ENCODE measurements at places on chromosomes 7 and 10. TPM values are rescaled to one million over a fixed set of nuclear protein-coding genes. Genes with fewer than 3 reads are reported as not detected.

- no peak for DNase-seq
- H3K27me3 ChIP-seq = no peaks in the 10 kb centered on the region
- no peaks in the 10 kb centered on the region for H3K36me3 ChIP-seq
Measured at GRCh38 chr10:43417950-43418768, 9.2 kb upstream of the HNRNPF start.

The ZNF853 gene
- total RNA-seq = 5.4 TPM

- DNase-seq = no peak
- peaks cover 7% of the 10 kb centered on the region for H3K4me1 ChIP-seq
- no peaks in the 10 kb centered on the region for H3K36me3 ChIP-seq
- H3K4me3 ChIP-seq = peak overlapping the region; percentile 77
Measured at GRCh38 chr10:96585736-96586418, 935 bp downstream of the TM9SF3 start.

- H3K4me3 ChIP-seq = no peak overlapping the region
- no peaks in the 10 kb centered on the region for H3K36me3 ChIP-seq
- no peak for DNase-seq
Measured at GRCh38 chr10:17143055-17143690, 13.6 kb upstream of the CUBN start.

GRCh38 chr7:128924707-128925588 is 12.8 kb upstream of the IRF5 start:
- no peak overlapping the region for H3K4me3 ChIP-seq
- H3K27ac ChIP-seq = no peak overlapping the region
- no peaks in the 10 kb centered on the region for H3K27me3 ChIP-seq
- no peaks in the 10 kb centered on the region for H3K36me3 ChIP-seq
- no peak for DNase-seq

GRCh38 chr10:132322586-132323048 is 9.4 kb upstream of the LRRC27 start:
- H3K4me3 ChIP-seq = no peak overlapping the region
- no peak for DNase-seq
- H3K27ac ChIP-seq = no peak overlapping the region
- no peaks in the 10 kb centered on the region for H3K36me3 ChIP-seq

DNA sequence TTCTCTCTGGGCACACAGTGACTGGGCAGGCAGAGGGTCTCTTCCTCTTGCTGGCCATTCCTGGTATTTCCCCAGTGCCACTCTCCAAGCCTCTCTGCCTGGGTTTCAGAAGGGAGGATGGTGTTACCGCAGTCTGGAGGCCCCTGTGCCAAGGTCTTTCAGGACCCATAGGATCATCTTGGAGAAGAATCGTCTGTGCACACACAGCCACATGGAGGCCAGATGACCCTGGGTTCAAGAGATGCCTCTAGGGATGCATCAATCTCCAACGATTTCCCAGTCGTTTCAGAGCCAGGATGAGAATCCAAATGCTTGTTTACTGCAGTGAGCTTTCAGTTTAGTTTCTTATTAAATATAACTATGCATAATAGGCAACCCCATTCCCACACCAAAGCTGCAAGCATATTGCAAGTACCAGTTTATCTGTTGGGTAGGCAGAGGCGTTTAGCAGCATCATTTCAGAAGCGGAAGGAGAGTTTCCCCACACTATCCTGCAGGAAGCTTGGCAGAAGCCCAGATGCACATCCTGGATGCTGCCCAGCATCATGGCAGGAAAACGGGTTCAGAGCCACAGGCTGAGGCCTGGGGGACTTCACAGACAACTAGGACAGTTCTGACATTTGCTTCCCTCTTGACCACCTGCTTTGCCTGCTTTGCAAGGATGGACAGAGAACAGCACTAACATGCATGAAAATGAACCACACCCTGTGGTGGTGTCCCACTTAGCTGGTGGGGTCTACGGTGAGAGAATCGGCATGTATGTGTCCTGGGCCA is 134.7 kb upstream of the FAM20C start:
- no peaks in the 10 kb centered on the region for H3K36me3 ChIP-seq
